Stimulated activated naive B cell treated with anti-CD40 and anti-IgM and Interleukin-4, amounts not matched to agents 10 μg/mL and 1 μg/mL and 100 μg/mL, for 72 hours (primary cell): ENCODE measurements at places on chromosomes 6 and 20.

- no peak for DNase-seq
Observed at GRCh38 chr20:10472871-10473270, 37.8 kb downstream of the SLX4IP start.

GRCh38 chr20:24732076-24732475 is 217.0 kb upstream of the CST7 start:
- no peak for DNase-seq

GRCh38 chr6:69704916-69705315 is 91.9 kb downstream of the LMBRD1 start:
- no peak for DNase-seq

DNA sequence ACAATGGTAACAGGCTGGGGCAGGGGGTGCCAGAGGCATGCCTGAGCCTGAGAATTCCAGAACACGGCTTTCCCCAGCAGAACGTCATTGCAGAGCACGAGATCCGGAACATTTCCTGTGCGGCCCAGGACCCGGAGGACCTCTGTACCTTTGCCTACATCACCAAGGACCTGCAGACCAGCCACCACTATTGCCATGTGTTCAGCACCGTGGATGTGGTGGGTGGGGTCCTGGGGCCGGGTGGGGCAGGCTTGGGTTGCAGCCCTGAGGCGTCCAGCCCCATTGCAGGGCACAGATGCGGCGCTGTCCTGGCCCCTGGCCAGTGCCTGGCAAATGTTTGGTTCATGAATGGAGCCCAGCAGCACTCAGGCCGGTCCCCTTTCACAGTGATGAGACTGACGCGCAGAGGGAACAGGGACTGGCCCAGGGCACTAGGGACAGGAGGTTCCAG is 57.1 kb downstream of the TCP11 start:
- no peak for DNase-seq

- DNase-seq, result no peak
Observed at GRCh38 chr6:79073888-79074287, 4.2 kb downstream of the PHIP start.

DNA sequence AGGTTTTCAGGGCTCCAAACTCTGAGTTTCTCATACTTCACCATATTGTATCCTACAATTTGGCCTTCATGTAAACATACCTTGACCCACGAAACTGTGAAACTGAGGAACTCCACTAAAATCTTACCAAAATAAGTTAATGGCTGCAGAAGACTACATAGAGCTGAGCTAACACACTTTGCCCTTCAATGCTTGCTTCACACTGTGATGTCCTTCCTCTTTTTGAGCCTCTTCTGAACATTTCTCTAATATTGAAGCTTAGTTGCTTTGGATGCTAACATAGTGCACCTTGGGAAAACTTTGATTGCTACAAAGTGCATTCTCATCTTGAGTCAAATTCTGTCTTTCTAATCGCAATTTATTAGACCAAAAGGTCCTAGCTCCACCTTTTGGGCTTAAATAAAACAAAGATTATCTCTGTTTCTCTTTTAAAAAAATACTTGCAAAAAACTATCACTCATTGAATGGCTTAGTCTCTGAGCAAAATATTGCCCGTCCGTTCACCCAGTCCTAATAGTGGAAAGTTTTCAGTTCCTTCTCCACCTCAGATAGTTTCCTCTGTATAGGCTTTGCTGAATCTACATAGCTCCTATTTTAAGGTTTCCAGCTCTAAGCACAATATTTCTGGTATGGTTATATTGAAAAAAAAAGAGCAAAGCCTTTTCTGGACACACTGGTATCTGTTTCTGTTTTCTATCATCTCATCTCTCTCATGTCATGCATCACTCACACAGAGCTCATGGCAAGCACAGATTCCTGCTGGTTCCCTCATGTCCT is 494.6 kb downstream of the RFPL4B start:
- no peak for DNase-seq

DNA sequence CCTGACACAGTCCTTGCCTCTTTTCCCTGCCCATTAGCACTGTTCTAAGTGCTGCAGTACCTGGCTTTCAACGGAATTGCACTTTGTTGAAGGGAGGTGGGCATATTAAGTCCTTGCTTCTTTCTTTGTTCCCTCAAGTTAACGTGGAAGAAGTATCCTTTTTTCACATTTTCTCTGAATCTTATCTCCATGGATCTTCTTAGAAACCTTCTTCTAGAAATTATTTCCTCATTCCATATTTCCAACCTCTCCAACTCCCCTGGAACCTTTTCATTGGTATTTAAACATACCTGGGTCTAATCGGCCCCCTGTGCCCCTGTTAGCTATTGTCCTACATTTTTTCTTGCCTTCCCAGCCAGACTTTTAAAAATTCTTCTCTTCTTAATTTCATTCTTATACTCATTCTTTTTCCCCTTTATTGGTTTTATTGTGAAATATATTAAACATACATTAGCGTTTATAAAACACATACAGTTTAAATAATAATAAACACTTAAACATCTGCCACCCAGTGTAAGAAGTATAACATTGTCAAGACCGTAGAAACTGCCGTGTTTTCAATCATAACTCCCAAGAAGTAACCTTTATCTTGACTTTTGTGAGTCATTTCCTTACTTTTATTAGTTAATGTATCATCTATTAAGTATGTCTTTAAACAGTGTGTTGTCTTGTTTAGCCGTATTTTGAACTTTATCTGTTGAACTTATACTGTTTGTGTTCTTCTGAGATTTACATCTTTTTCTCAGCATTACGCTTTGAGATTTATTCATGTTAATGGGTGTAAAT is 118.2 kb downstream of the CDKAL1 start:
- no peak for DNase-seq

GRCh38 chr20:17992224-17992637 is 23.4 kb downstream of the MGME1 start:
- peak; percentile 44 for DNase-seq

GRCh38 chr6:20665290-20665689 is 131.0 kb downstream of the CDKAL1 start:
- DNase-seq, result no peak
